ENCODE measurements at places on chromosomes 13 and 19.
A peak's percentile ranks its signal among the peaks of the same experiment; 100 is the strongest.

DNA sequence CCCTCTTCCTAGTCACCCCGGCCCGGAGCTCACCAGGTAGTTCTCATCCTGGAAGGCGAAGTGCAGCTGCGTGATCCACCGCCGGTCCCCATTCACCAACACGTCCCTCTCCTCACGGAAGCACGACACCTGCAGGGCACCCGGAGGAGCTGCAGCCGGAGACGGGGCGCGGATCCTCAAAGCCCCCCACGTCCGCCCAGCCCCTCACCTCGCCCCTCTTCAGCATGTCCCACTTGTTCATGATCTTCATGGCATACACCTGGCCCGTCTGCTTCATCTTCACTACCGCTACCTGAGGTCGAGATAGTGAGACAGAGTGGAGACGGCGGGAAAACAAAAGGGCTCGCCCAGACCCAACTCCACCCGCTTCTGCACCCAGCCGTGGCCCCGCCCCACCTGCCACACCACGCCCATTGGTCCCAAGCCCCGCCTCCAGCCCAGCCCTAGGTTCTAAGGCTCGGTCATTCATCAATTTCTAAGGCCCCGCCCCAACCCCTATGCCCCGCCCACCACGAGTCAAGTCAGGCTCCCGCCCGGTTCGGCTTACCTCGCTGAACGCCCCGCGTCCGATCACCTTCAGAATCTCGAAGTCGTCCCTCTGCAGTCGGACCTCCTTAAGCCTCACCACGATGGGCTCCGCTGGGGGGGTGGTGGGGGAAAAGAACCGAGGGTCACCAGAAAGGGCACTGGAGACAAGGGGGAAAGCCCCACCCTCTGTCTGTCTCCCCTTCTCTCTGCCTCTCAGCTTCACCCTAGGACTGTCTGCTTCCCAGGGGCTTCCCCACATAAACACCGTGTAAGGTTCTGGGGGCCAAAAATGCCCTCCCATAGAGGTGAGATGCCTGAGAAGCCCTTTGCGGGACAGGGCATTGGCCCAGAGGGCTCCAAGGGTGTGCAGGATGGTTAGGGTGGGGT, 2.8 kb downstream of the DMPK start:
- DNase-seq: peak; percentile 52

DNA sequence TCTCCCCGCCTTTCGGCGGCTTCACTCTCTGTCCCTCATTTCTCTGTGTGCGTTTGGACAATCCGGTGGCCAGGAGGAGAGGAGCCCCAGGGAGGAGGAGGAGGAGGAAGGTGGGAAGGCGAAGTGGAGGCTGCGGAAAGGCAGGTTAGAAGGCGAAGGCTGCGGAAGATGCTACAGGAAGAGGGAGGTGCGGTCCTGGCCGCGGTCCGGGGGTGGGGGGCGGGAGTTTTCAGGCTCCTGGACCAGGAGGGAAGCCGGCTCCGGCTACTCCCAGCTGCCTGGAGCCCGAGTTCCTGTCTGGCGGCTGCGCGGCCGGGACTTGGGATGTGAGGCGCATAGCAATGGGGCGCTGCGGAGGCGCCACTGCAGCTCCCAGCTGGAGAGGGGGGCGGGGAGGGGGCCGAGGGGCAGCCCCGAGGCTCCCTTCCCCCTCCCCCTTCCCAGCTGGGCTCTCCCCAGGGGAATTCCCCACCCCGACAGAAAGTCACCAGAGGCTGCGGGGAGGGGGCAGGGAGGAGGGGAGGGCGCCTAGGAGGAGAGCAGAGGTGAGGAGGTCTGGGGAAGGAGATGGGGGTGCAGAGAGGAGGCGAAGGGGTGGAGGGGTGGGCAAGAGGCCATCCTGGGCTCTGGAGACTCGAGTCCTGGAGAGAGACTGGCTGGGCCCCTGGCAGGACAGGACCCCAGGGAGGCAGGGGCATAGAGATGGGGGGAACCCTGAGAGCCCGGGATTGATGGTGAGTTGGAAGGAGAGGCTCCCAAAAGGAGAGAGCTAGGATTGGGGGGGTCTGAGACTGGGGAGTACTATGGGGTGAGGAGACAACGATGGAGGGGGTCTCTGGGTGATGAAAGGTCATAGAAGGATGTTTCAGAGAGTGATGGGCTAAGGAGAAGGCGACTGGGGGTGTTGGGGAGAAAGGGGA, 2.0 kb downstream of the LRRC4B start:
- DNase-seq: no peak

DNA sequence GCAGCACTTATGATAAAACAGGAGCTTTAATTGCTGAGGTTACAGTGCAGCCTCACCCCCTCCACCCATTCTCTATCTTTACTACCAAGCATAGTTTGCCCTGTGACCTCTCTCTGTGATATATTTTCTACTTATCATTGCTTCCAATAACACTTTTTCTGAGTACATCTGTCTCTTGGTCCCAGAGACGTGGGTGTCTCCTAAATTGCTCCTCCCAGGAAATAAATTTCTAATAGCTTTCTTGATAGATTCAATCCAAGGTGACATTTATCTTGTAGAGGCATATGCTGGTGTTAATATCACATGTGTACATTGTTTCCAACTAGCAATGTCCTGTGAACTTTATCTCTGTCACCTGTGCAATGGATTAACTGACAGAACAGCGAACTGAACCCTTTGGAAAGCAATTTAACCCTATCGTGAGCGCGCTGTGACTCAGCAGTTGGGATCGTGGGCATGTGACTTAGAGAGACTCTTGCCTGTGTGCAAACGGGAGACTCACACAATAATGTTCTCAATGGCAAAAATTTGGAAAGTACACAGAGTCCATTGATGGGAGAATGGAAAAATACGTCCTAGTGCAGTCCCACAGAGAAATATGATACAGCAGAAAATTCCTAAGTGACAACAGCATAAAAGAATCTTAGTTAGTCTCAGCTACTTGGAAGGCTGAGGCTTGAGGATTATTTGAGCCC, 7.0 kb upstream of the MAP2K2 start:
- DNase-seq: peak; percentile 83

DNA sequence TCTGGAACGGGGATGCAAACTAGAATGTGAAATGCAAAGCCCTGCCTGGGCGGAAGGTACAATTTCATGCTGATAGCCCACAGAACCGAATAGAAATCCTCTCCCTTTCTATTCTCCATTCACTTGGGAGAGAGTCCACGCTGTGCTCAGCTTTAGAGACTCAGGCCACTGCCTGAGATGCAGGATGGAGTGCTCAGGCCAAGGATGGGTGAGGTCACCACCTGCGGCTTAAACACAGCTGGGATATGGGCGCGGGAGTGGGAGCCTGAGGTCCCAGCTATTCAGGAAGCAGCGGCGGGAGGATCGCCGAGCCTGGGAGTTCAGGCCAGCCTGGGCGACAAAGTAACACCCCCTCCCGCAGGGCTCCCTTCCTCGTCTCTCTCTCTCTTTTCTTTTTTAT, 446 bp upstream of the ZNF83 start:
- no peak for DNase-seq

DNA sequence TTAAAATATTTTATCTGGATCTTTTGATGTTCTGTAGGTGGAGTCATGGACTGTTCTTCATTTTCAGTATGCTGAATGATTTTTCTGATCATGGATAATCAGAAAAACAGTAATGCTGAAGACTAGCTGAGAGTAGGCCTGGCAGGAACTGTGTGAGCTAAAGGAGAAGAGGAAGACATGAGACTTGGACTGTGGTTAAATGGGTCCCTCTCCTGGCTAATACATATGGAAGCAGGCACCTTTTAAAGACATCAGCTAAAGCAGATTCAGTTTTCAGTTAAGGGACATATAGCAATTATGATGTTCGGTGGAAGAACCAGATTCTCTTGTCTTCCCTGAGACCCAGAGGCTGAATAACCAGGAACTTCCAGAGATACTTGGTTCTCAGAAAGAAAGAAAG, 169.4 kb downstream of the OLFM4 start:
- DNase-seq: no peak

DNA sequence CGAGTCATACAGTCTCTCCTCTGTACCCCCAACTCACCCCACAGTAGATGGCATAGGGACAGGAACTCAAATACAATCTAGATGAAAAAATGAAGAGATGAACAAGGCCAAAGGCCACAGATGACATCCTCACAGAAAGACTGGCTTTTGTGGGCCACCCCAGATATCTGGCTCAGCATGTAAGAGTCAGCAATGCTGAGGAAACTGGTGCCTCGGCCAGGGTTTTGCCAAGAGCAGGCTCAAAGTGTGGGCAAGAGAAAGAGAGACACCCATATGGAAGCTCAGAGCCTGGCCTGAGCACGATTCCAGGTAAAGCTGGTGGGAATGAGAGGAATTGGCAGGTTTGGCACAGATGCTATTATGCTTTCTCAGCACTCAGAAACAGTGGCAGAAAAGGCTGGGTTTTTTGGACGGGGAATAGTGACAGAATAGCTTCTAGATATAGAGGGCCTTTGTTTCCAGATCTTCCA, 460.6 kb downstream of the FOXO1 start:
- DNase-seq: no peak

GRCh38 chr19:8461891-8462290, 17.1 kb downstream of the HNRNPM start:
- DNase-seq: no peak

DNA sequence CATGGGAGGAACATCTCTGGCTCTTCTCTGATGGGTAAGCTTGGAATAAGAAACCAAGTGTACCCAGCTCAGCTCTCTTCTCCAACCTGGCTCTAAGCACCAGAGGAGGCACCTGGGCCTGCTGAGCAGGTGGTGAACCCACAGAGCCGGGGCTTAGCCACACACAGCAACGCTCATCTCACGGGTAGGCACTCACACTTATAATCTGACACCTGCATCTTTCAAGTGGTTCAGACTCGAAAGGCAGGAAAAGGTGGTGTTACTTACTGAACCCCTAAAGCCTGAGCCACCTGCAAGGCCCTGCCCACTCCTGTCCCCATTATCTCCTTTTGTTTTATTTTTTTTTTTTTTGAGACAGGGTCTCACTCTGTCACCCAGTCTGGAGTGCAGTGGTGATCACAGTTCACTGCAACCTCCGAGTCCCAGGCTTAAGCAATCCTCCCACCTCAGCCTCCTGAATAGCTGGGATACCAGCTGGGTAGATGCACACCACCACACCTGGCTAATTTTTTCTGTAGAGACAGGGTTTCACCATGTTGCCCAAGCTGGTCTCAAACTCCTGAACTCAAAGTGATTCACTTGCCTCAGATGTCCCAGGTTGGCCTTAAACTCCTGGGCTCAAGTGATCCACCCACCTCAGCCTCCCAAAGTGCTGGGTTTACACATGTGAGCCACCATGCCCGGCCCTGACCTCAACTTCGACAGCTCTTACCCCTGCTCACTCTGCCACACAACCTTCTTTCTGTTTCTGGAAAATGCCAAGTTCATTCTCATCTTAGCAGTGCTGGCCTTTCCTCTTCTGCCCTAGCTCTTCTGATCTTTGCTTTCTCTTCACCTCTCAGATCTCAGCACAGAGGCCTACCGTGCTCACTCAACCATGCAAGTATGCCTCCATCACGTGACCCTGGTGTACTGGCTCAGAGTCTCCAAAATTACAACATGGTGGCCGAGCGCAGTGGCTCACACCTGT, 9.7 kb downstream of the FBXL12 start:
- DNase-seq: no peak

DNA sequence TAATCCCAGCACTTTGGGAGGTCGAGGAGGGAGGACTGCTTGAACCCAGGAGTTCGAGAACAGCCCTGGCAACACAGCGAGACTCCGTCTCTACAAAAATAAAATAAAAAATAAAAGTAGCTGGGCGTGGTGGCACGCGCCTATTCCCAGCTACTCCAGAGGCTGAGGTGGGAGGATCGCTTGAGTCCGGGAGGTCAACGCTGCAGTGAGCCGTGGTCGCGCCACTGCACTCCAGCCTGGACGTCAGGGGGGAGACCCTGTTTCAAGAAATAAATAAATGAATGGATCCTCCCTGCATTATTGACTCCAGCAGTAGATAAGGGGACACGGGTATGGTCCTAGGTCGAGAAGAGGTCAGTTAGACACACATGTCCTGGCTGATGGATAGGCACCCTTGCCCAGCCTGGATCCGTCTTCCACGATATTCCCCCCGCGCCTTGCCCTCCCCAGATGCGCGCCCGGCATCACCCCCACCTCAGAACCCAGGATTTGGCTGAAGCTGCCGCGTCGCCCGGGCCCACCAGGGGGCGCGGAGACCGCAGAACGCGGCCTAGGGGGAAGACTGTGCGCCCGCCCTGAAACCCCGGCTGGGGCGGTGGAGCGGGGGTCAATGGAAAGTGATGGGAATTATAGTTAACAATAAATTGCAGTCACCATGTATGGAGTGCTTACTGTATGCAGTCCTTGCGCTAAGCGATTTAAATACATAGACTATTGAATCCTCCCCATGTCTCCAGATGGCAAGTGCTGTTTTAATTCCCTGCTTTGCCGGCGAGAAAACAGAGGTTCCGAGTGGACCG, 2.1 kb upstream of the HOOK2 start:
- peak; percentile 82 for DNase-seq

DNA sequence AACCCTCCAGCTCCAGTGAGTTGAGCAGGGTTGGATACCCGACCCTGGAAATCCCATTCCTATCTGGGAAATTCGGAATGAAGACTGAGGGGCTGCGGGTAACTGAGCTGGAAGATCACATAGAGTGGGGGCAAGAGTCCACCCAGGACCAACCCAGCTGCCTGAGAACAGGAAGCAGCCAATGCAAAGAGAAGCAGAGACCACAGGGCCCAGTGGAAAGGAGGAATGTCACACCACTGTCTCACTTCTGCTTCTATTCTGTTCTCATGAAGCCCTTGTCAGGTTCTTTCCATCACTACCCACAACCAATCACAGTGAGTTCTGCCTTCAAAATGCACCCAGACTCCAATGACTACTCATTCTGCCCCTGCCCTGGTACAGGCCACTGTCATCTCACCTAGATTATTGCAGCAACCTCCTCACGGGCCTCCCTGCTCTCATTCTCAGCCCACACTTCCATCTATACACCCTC, 15.3 kb downstream of the DYRK1B start:
- no peak for DNase-seq

DNA sequence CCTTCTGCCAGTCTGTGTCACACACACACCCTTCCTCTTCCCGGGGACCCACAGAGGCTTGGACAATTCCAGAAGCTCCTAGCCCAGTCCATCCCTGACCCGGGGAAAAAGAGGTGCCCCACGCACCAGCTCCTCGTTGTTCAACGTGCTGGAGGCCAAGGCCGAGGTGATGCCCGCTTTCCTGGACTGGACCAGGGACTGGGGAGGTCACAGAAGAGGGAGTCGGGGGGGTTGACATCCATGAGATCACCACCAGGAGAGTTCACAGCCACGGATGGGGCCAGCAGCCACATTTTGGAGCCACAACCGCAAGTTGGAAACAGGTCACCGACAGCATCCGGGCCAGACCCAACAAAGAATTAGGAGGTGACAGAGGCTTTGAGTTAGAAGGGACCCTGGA, 39.4 kb downstream of the UNC13A start:
- DNase-seq: no peak

DNA sequence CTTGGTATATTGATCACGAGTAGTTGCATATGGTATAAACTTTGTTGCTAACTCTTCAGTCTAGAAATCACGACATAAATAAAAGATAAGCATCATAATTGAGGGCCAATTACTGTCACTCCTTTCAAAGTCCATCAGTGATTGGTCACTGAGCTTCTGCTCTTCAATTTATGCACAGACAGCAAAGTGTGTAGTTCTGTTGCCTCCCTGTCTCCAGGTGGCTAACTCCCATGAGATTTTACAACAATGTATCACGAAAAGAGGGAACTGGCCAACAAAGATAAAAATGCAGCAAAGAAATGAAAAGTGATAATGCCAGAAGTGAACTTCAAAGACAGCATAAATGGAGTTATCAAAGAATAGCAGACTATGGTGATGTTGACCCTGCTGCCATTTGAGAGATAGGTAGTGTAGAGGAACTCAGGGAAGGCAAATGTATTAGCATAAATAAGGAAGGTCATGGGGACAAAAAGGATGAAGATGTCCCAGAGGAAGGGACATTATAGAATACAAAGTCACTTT, 12.7 kb upstream of the TNFSF14 start:
- no peak for DNase-seq

- no peak for DNase-seq
Observed at GRCh38 chr13:75908141-75908540, 272.0 kb downstream of the LMO7 start.
